ENCODE measurements at places on chromosomes 11 and 22. TPM values are rescaled to one million over a fixed set of nuclear protein-coding genes. Genes with fewer than 3 reads are reported as not detected.

The ANO9 gene
- total RNA-seq = 18.4 TPM

The RBX1 gene
- 51.0 TPM for total RNA-seq

The OR6T1 gene
- total RNA-seq = not detected

The SCUBE2 gene
- 0.89 TPM for total RNA-seq

The CHRM4 gene
- total RNA-seq = 0.29 TPM
